ENCODE measurements at places on chromosomes 7 and 10. TPM values are rescaled to one million over a fixed set of nuclear protein-coding genes. Genes with fewer than 3 reads are reported as not detected.
A peak's percentile ranks its signal among the peaks of the same experiment; 100 is the strongest.

Gene NXPH1
- total RNA-seq = not detected

DNA sequence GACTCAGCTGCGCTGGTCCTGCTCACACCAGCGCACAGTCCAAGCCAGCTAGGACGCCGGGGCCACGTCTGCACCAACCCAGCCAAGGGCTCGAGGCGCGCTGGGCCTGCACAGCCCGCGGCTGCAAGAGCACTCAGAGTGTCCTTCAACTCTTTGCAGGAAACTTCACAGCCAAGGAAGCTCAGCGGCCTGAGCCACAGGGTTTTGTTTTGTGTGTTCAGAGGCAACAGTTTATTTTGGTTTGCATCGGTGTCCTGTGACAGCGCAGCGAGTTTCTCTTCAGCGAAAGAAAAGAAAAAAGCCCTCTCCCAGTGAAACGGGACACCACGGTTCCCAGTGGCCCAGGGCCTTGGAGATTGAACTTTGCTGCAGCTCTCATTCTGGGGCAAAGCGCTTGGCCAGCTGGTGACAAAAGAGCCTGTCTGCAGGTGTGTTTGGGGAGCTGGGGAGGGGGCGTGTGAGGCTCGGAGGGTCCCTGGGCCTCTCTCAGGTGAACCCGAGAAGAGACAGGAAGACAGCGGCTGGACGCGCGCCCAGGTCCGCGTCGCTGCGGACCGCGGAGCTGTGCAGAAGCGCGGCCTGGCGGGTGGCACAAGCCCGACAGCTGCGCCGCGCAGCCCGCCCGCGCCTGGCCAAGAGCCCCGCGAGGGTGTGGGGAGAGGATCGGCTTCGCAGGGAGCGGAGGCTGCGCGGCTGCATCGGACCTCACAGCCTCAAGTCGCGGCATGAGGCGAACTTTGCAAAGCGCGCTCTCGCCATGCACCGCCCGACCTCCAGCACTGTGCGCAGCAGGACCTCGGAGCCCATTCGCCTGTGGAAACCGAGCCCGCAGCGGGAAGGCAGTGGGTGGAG, 922 bp downstream of the CXCL12 start:
- DNase-seq = no peak

DNA sequence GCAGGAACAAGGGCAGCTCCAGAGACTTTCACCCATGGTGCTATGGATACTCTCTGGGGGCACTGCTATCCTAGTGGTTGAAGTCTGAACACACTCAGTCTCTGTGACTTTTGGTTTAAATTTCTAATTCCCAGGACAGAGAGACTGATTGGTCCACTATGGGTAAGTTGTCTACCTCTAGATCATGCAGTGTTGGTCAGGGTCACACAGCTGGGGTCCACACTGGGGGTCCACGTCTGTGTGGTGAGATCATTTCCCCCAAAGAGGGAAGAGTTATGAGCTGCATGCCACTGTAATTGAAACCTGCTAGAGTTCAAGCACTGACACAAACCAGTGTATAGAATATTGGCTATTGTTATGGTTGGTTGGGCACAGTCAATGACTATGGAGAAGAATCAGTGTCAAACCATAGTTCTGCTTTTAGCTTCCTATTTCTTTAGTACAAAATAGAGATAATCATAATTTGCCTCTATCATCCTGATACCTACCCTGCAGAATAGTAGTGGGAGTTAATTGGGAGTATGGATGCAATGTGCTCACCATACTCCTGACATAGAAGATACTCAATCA, 101.6 kb downstream of the PRTFDC1 start:
- no peak for DNase-seq

Gene SPDYE9
- not detected for total RNA-seq

GRCh38 chr7:8433477-8434289, at the start of gene NXPH1:
TSS of gene NXPH1 (plus strand) at chr7:8433609.
- no peak for DNase-seq

- peak; percentile 2 for DNase-seq
Measured at GRCh38 chr10:129694691-129695243, 227.7 kb downstream of the MGMT start.

DNA sequence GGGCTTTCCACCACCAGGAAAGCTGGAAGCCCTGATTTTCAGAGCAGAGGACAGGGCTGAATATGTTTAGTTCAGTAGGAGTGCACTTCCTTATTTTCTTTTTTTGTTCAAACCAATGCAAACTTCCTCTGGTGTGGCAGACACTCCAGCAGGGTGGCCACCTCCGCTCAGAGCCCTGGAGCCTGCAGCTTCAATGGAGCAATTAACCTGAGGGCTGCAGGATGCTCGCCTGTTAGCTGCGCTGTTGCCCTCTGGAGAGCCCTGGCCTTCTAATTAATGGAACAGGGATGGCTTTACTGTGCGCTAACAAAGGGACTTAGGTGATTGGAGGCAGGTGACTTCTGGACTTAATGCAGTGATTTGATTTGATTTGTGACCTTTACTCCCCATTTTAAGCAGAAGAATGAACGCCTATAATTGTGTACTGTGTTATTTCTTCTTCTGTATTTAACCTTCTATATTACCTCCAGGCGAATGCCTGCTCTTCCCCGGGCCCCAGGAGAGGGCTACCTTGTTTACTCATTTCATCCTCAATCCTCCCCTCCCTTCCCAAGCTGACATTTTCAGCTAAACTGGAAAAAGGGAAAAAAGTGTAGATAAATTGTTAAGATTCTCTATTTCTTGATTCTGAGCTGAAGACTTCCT, 123.0 kb upstream of the CTBP2 start:
- DNase-seq = no peak

DNA sequence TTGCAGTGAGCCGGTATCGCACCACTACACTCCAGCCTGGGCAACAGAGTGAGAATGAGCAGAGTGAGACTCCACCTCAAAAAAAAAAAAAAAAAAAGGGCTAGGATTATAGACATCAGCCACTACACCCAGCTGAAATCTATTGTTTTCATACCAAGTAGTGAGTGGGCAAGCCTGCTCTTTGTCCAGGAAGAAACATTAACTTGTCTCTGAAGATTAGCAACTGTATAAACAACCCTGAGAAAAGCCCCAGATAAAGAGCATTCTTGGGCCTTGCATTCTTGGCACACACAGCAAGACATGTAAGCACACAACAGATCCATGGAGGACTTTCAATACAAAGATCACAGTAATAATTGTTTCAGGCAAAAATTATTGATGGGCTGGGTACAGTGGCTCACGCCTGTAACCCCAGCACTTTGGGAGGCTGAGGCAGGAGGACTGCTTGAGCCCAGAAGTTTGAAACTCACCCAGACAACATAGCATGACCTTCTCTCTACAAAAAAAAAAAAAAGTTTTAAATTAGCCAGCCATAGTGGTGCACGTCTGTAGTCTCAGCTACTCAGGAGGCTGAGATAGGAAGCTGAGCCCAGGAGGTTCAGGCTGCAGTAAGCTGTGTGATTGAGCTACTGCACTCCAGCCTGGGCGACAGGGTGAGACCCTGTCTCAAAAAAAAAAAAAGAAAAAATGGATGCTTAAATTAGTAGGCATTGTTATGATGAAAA, 4.4 kb downstream of the PSPH start:
- DNase-seq = no peak

GRCh38 chr7:76423666-76424412, 911 bp upstream of the ZP3 start:
- no peak for DNase-seq

GRCh38 chr10:86962136-86962980, 4.0 kb downstream of the SNCG start:
- no peak for DNase-seq

GRCh38 chr7:91656541-91657482, 223.7 kb downstream of the MTERF1 start:
- DNase-seq = no peak

DNA sequence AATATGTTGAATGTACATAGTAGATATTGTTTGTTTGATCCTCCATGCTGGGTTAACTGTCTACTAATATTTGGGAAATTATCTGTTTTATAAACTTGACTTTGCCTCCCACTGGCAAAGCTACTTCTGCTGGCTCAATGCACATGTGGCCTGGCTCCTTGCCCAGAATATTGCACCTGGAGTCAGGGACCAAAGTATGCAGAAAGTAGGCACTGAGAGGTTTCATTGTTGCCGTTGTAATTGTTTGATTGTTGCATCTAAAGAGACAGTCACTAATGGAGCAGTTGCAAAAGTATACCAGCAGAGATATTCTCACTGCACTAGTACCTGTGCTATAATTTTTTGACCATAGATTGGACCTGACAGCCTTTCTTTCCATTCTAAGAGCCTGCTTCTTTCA, 137.8 kb upstream of the CNTNAP2 start:
- no peak for DNase-seq

- no peak for DNase-seq
Measured at GRCh38 chr7:54757711-54758110, 1.3 kb downstream of the SEC61G start.

DNA sequence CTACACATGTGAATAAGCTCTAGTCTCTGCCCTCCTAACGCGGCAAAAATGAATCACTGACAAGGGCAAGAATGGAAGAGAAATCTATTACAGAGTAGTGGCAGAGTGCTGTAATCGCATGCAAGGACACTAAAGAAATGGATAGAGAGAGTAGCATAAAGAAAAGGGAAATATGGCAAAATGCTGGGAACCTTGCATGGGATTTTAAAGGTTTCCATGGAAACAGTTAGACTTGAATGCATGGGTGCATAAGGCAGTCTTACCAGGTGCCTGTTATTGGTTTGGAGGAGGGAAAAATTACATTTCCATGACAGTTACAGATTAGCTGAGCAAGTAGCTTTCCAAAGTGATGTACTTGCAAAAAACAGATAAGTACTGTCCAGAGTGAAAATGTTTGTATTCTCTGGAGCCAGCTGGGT, 233.4 kb downstream of the PTN start:
- DNase-seq = no peak

GRCh38 chr7:149524394-149524793, 26.8 kb upstream of the ZNF746 start:
- no peak for DNase-seq

DNA sequence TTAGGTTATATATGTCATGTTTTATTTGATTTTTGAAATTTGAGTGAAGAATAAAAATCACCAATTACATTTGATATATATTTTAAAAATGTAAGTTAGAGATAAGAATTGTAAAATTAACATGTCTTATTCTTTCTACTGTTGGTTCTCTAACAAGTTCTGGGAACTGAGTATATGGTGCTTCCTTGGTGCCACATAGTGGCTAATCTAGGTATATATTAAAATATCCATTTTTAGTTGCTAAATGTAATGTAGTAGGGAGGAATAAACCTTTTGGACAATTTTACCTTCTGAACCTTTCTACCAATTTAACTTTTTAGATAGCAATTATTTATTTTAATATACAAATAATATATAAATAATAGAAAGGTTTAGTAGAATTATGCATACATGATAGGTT, 17.5 kb downstream of the CFAP69 start:
- DNase-seq = peak; percentile 44

GRCh38 chr7:94630855-94631254, 25.1 kb downstream of the SGCE start:
- DNase-seq = peak; percentile 13

DNA sequence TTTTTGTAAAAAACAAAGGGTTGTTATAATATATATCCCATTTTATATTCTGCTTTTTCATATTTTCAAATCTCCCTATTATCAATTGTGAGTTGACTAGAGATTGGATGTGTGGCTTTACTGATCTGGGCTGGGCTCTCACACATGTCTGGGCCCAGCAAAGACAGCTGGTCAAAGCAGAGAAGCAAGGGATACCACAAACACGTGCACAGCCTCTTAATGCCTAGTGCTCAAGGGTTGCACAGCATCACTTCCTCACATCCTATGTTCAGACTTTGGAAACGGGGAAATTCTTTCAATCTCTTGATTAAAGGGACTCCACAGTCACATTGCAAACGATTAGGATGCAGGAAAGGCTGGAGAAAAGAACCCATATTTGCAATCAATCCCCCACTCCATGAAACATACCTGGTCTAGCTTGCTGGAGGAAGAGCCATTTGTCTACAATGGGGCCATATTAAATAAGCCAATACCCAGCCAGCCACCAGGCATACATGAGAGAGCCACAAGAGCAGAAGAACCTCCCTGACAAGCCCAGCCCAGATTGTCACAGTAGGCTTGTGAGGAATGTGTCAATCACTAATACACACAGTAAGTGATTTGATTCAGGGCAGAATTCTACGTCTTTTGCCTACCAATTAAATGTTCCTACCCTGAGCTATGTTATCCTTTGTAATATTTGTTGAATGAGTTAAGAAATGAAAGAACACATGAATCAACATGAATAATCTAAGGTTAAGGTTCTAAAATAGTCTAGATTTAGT, 431.2 kb downstream of the TNS3 start:
- no peak for DNase-seq

Gene GIMAP7
- not detected for total RNA-seq

- DNase-seq = peak; percentile 75
Measured at GRCh38 chr7:40015790-40016296, 65.8 kb downstream of the CDK13 start.
